Activated CD8-positive, alpha-beta memory T cell treated with anti-CD3 and anti-CD28 coated beads, Interleukin-2, amount 50 U/mL, for 48 hours (primary cell): ENCODE measurements at places on chromosomes 16 and 17.

DNA sequence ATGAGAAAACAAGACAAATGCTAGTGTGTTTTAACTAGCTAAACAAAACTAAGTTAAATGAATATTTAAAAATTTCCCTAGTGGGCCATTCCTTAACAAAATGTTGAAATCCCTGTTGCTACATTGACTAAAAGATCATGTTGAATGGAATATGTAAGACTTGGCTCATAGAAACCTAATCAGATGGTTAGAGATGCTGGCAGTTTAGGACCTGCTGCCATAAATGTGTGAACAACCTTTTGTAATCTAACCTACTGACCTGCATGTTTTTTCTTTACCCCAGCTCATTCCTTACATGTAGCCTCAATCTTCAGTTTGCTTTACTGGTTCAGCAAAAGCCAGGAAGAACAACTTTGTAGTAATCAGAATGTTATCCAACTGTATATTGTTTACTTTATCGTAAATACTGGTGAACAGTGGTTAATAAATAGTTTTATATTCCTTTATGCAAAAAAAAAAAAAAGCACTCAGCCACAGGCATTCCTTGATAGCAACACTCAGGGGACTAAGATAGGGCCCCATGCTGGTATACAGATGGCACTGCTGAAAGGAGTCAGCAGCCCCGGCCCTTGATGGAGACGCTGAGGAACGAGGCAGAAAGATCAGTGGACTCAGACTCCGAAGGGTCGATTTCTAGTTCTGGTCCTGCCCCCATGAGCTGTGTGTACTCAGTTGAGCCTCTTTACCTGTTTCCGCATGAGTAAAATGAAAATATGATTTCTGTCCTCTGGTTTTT, 78.2 kb downstream of the MARF1 start:
- no peak for DNase-seq

GRCh38 chr17:4440690-4441686, 7.2 kb downstream of the SPNS3 start:
- no peak for DNase-seq

DNA sequence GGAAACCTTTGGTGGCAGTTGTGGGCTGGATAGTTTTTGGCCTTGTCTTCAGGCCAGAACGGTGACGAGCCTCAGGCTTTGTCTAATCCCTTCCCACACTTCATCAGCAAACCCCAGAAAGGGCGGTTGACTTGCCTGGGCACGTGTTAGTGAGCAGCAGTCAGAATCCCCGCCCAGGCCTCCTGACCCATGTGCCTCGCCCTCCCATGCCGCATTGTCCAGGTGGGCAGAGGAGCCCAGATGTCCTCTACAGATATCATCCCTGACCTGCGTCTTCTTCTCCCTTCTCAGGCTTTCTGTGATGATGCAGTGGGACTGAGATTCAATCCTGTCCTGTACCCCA, 82.5 kb downstream of the OR1D5 start:
- peak; percentile 40 for DNase-seq

- peak; percentile 51 for DNase-seq
Measured at GRCh38 chr17:64984851-64985521, 65.7 kb upstream of the LRRC37A3 start.

GRCh38 chr17:57379895-57380434, 123.6 kb downstream of the MSI2 start:
- DNase-seq = no peak

- DNase-seq = no peak
Measured at GRCh38 chr17:66764506-66764905, 70.4 kb upstream of the CACNG5 start.

- DNase-seq = no peak
Measured at GRCh38 chr16:65229191-65229662, 107.4 kb upstream of the CDH11 start.

DNA sequence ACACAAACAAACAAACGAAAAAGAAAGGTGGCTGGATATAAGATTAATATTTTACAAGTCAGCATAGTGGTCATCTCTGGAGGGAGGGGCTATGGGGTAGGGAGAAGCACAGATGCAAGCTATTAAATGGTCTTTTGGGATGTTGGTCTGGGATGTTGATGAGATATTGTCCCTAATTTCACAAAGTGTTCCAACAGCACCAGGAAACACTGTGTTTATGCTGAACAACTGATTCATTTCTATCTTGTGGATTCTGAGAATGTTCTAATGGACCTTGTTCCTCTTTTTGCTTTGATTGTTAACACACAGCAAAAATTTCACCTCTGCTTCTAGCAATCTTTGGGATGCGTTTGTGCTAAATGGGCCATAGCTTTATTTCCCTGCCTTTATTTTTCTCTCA, 9.7 kb downstream of the PECAM1 start:
- no peak for DNase-seq

- DNase-seq = no peak
Measured at GRCh38 chr17:2138761-2139160, 83.9 kb downstream of the HIC1 start.

DNA sequence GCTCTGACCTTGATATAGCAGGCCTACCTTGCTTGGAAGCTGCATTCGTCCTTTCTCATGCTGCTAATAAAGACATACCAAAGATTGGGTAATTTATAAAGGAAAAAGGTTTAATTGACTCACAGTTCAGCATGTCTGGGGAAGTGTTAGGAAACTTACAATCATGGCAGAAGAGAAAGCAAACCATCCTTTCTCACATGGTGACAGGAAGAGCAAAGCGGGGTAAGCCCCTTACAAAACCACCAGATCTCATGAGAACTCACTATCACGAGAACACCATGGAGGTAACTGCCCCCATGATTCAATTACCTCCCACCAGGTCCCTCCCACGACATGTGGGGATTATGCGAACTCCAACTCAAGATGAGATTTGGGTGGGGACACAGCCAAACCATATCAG, 6.0 kb upstream of the MAPT start:
- DNase-seq = no peak

DNA sequence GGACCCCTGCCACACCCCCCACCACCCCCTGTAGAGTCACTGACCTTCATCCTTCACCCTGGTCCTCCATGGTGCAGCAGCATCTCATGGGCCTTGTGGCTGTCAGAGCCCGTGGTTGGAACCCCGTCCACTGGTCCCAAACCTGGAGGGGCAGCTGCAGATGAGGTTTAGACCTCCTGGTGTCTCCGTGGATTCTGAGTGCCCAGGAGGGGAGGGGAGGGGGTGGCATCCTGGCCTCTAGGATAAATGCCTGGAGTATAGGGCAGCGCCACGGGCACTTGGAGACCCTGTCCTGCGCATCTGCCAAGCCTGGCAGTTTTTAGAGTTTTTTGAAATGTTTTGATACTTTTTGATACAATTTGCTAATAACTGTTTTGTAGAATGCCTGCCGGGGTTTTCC, 17.5 kb downstream of the KLHL36 start:
- no peak for DNase-seq

GRCh38 chr17:74555427-74555940, 9.6 kb upstream of the CD300C start:
- DNase-seq = no peak

DNA sequence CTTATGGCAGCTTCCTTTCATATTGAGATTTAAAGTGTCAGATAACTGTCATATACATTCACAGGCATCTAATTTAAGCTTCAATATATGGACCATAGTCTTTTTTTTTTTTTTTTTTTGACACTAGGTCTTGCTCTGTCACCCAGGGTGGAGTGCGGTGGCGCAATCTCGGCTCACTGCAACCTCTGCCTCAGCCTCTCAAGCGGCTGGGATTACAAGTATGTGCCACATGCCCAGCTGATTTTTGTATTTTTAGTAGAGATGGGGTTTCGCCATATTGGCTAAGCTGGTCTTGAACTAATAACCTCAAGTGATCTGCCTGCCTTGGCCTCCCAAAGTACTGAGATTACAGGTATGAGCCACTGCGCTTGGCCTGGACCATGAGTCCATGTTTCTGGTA, 13.6 kb downstream of the CEP95 start:
- DNase-seq = no peak

DNA sequence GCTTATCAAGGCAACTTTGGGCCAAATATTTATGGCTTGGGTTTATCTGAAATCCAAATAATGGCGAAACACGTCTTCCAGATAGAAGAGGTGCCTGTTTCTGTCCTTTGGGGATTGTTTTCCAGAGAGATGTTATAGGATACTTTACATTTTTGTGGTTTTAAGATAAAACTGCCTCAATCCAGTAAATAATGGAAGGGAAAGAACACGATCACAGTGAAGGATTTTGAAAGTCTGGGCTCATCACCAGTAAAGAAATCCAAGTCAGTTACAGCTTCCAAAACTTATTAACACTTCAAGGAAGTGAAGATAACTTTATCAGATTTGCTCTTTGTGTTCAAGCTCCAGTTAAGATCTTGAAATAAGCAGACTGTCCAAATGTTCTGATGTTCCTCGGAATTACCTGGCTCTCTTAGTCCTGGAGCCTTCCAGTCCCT, 30.1 kb downstream of the DNAH2 start:
- no peak for DNase-seq

GRCh38 chr16:70699696-70700095, 13.8 kb upstream of the MTSS2 start:
- DNase-seq = no peak

- DNase-seq = no peak
Measured at GRCh38 chr16:64278196-64278595, 843.7 kb downstream of the CDH11 start.

GRCh38 chr16:72848028-72848400, 199.9 kb downstream of the ZFHX3 start:
- DNase-seq = no peak

DNA sequence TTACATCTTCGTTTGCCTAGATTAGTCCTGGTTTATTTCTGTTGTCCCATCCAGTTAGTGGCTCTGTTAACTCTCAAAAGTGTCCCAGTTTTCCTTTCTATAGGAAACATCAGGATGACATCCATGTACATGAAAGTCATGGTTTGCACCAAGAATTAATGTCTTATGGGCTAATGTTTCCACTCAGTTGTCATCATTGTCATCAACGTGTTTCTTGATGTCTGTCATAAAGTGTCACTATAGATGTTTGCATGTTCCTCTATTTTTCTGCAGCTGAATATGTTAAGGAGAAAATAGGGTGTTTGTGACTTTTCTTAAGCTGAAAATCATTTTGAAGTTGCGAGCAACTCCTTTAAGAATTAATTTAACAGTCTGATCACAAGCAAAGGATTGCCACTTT, 567.0 kb downstream of the TMEM114 start:
- DNase-seq = no peak

DNA sequence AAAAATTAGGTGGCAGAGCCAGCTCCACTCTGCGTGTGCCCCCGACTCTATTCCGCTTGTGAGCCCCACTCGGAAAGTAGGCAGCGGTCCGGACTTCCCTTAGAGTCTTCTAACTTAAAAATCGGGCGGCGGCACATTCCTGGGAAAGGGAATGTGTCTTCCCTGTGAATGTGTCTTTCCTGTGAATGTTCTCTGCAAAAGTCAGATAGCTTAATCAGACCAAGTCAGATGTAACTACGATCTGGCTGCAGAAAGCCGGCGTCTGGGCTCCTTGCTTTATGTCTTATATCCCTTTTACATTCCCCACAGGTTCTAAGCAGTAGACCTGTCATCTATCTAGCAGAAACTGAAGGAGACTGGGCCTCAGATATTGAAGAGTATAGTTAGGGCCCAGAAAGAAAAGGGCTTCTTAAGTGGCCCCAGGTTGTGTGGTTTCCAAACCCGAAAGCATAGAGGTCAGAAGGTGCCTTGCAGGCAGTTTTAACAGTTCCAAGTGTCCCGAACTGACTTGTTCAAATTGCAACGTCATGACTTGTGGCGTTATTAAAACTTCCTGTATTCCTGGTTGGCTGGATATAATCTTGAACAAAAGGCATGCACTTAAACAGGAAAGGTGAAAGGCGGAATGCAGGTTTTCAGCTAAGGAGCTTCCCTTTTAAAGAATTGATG, 601 bp downstream of the PHKB start:
- no peak for DNase-seq

DNA sequence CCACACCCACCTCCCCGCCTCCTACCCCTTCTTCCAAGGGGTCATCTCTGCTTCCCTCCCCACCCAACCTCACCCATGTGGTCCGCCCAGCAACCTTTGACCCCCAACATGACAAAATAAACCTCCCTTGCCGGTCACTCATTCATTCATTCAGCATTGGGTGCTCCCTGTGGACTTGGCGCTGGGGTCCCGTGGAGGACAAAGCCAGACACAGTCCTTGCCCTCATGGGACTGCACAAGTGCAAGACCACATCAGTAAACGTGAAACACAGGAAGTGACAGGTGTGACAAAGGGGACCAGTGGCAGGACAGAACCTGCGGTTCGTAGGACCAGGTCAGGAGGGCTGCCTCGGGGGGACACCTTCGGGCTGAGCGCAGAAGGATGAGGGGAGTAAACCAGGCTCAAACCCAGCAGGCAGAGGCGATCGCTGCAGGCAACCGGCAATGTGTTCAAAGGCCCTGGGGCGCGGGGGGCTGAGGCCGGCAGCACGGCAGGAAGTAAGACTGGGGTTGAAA, 185.4 kb downstream of the SEC14L1 start:
- DNase-seq = peak; percentile 59

DNA sequence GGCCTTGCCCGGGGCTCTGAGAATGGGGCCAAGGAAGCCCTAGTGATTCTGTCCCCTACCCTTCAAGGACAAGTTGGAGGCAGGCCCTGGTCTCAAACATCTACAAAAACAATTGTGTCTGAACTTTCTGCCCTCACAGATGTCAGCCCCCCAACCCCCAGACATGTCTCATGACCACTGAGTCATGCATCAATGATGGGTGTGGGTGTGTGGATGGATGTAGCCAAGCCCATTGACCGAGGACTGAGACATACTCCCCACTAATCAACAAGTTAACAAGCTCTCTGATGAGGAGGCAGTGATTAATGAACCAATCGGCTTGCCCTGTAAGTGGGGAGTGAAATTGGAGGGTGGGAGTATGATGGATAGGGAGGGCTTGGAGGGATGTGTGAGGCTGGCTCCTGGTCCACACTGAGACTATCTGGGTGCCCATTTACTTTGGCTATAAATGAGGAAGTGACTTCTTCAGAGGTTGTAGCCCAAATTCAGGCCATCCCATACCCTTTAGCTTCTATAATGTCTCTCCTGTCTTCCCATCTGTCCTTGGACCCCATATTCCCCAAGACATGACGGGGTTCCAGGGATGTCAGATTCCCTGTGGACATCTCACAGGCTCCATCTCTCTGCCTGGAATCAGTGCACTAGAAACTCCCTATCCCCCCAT, 97.1 kb upstream of the TMEM97 start:
- no peak for DNase-seq

GRCh38 chr17:14813649-14814370, 451.3 kb downstream of the PMP22 start:
- DNase-seq = peak; percentile 50

GRCh38 chr17:35050170-35050569, 13.3 kb downstream of the RFFL start:
- DNase-seq = no peak

DNA sequence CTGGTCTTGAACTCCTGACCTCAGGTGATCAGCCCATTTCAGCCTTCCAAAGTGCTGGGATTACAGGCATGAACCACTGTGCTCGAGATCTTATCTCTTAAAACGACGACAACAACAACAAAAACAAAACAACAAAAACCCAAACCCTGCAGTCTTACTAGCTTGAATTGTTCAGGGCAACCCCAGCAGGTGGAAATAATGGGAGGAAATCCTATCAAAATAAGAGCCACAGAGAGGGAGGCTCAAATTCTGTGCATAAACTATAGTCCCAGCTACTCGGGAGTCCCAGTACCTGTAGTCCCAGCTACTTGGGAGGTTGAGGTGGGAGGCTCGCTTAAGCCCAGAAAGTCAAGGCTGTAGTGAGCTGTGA, 16.5 kb upstream of the ATP6V0A1 start:
- no peak for DNase-seq

GRCh38 chr17:49956780-49957179, 12.2 kb upstream of the DLX4 start:
- no peak for DNase-seq
